ENCODE measurements at places on chromosomes 5 and 9.
A peak's percentile ranks its signal among the peaks of the same experiment; 100 is the strongest.

GRCh38 chr9:126705767-126706697 lies 92.3 kb downstream of the LMX1B start:
- peak; percentile 45 for DNase-seq

GRCh38 chr9:19231126-19231903 lies 822 bp downstream of the DENND4C start:
- peak; percentile 14 for DNase-seq

DNA sequence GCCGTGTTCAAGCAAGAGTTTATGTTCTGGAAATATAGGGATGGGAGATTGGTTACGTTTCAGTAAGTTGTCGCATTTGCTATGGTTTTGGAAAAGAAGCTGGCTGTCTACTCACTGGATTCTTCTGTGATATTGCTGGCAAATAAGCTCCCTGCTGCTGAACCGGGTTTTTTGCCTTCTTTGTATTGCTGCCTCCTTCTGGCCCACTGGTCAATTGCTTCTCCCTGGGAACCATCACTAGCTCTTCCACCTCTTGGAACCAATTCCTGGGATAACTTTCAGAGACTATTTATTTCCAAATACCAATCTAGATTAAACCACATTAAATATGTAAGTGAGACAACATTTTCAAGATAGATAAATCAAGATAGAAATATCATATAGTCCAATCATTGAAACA lies 43.0 kb downstream of the NUDT12 start:
- peak; percentile 24 for DNase-seq

- no peak for DNase-seq
These were observed 64.8 kb downstream of the GRIN3A start for GRCh38 chr9:101673642-101674041.

DNA sequence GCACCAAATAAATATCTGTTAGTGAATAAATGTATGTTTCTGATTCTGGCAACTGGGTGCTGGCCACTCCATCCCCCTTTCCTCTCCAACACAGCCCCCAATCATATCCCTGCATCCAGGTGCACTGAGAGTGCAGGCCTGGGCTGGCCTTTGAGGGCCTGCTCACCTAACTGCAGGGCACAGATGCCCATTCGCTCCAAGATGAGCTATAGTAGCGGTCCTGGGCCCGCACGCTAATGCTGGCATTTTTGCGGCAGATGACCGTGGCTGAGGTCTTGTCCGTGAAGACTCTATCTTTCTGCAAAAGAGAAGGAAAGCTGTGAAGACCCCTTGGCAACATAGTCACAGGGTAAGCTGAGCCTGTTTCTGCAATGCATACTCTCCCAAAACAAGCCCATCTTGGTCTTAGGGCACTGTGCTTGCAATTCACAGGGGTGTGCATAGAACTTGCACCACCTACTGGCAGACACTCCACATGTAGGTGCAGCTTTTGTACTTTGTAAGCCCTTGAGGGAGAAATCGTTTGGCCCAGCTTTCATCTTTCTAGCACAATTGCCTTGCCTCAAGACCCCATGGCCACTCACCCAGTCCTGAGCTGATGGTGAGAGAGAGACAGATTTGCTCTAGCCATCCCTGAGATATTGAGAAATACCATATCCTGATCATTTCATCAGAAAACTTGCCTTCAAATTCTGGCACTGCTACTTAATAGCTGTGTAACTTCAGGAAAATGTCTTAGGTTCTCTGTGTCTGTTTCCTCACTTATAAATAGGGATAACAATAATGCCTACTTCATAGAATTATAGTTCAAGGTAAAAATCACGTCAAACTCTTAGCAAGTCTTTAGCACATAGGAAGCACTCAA lies 13.5 kb downstream of the IL12B start:
- DNase-seq: peak; percentile 83

DNA sequence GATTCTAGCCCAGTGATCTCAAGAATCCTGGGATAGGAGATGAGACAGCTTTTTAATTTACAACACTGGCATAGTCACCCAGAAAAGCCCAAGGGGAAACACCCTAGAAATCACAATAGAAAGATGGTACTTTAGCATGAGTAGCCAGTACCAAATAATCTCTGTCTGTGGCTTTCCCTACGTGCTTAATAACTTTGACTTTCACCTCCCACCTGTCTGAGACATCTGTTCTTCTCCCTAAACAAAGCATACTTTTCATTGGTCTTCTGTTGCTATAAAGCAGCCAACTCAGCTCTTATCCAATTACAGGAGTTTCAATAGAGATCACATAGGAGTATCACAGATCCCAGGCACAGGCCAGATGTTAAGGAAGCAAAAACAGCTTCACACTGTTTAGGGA lies 10.4 kb downstream of the MARCHF3 start:
- no peak for DNase-seq

DNA sequence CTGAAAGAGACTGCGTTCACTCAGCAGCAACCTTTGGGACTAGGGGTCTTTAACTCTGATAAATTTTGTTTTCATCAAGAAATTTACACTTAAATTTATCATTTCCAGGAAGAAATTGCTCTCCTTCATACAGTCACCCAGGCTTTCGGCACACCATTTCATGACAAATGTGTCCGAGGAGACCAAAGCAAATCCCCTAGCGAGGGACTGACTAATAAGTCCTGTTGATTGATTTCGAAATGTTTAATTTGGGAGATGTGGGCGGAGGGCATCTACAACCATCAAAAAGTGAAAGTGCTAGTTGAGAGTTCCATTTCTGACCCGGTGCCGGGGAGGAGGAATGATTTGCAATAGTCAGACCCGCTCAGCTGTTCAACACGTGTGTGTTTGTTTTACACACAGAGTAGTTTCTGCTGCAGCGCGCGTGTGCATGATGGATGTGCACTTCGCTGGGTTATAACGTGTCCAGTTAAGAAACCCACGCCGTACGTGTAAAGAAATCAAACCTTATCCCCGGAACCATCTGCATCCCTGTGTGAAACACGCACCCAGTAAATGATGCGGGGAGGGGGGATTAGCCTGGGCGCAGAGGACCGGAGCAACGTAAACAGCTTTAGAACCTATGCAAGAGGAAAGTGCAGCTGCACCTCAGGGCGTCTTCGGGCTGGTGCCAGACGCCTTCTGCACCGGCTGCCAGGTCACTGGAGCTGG lies 845 bp upstream of the NR4A3 start:
- DNase-seq: peak; percentile 83

DNA sequence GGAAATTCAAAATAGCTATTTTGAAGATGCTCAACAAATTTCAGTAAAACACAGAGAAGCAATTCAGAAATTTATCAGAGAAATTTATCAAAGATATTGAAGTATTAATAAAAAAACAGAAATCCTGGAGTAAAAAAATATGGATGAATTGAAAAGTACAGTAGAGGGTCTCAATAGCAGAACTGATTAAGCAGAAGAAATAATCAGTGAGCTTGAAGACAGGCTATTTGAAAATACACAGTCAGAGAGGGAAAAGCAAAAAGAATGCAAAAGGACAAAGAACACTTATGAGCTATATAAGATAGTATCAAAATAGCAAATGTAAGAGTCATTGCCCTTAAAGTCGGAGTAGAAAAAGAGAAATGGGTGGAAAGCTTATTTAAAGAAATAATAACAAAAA lies 107.9 kb upstream of the PPP2R2B start:
- no peak for DNase-seq

DNA sequence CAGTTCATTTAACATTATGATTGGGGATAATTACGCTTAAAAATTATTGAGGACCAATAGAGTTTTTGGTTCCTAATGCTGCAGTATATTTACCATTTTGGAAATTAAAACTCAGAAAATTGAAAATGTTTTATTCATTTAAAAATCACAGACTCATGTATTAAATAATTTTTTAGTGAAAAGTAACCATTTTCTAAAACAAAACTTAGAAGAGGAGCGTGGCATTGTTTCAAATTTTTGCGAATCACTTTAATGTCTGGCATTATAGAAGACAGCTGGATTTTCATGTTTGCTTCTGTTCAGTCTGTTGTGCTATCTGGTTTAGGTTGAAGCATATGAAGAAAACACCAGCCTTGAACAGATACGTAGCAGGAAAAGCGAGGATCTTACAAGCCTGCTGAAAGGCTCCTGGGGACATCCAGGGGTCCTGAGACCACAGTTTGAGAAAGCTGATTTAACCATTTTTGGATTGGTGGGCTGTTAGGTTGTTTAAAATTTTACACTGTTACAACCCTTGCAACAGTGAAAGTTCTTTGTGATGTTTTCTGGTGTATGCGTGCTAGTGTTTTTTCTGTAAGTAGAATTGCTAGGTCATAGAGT lies 1.6 kb downstream of the ZFYVE16 start:
- DNase-seq: peak; percentile 26

DNA sequence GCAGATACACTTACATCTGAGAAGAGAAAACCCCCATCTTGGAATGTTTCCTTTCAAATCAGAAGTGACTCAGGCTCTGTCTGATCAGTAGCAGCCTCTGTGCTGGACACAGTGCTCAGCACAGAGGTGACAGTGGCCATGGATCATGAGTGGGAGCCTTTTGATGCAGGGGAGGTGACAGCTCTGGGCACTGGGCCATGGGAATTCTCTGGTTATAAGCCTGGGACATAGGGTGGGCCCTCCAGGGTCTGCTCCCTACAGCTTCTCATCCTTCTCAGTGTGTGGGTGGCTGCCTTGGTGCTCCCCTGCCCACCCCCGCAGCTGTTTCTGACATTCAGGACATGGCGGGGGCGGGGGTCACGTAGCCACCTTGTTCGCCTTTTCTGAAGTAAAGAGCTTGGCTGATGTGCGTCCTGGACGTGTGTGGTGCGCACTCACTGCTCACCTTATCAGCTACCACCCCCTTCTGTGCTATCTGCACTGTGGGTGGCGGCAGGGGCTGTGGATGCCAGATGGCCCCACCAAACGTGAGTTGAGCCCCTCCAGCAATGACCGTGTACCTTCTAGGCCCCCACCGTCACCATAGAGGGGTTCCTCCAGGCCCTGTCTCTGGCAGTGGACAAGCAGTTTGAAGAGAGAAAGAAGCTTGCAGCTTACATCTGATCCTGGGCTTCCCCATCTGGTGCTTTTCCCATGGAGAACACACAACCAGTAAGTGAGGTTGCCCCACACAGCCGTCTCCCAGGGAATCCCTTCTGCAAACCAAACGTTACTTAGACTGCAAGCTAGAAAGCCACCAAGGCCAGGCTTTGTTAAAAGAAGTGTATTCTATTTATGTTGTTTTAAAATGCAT lies 24.0 kb downstream of the TRIP13 start:
- DNase-seq: no peak
